ENCODE measurements at places on chromosomes 16 and 17.

DNA sequence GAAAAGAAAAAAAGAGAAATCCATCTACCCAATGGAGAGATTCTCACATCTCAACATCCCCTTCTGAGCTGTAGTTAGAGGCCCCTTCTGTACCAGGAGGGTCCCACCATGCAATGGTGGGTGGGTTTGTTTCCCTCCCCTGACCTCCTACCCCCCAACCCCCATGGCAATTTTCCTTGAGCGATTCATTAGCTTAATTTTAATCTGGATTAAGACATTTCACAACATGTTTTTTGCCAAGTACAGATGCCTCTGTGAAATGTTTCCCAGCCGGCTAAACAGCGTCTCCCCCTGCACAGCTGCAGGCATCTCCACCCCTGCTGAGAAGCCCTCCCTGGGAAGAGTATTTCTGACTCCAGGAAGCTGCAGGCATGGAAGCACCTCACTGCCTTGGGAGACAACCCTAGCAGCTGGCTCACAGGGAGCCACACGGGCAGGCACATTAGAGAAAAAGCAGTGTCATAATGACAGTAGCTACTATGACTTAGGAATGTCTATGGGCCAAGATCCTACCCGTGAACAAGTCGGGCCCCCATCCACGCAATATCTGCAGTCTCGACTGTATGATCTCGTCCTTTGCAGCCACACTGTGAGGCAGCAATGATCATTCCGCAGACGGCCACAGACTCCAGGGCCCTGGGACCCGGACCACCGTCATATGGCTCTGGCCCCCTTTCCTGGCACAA is 117.3 kb downstream of the ADCY9 start:
- DNase-seq: no peak

DNA sequence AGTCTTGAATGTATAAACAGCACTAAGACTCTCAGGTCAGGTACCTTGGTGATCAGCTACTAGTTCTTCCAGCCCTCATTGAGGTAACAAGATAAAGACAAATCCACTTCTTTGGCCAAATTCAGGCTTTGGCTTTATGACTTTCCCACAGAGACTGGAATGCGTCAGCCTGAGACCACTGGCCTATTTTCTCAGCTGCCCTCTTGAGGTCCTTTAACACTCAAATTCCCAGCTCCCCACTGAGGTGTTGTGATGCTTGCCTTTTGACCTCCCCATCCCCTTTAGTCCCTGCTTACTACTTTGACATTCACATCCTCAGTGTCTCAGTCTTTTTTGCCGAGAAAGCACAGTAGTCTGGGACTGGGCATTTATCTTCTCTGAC is 10.6 kb downstream of the TNFAIP1 start:
- no peak for DNase-seq

DNA sequence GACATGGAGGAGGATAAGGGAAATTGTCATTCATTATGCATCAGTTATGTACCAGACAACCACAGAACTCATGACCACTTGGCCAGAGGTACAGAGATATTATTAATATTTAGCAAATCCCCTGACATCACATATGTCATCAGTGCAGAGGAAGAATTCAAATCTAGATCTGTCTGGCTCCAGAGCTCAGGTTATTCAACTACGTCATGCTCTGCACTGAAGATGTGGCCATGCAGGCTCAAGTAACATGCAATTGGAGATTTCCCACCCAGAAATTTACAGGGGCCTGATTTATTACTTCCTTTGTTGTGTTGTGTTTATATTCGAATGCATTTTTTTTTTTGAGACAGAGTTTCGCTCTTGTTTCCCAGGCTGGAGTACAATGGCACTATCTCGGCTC is 224.3 kb downstream of the HS3ST4 start:
- no peak for DNase-seq

DNA sequence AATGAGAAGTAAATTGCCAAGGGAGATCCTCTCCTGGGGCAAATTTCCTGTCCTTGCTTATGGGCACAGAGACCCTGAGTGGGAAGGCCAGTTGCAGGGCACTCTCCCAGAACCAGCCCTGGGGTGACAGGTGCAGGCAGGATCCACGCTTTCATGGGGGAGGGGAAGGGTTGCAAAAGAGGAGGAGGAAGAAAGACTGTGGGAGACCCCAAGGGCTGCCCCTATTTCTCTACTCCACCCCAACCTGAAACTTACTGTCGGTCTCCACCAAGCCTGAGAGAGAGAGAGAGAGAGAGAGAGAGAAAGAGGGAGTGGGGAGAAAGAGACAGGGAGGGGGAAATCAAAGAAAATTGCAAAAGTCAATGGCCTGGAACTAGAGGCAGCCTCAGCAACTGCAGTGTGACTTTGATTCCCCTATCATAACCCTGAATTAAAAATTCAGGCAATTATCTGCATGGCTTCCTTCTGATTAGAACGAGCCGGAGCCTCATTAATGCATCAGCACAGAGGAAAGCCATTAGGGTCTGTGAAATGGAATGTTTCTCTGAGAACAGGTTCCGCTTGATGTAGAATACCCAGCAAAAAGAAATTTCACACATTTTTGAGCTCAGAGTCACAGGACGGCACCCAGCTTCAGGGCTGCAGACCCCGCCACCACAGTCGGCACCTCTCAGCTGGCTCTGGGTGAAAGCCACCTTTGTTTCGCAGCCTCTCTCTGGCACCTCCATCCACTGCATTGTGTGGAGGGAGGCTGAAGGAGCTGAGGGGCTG is 45.1 kb upstream of the HNF1B start:
- DNase-seq: no peak

GRCh38 chr17:58315281-58315711 is 13.3 kb downstream of the TSPOAP1 start:
- no peak for DNase-seq

DNA sequence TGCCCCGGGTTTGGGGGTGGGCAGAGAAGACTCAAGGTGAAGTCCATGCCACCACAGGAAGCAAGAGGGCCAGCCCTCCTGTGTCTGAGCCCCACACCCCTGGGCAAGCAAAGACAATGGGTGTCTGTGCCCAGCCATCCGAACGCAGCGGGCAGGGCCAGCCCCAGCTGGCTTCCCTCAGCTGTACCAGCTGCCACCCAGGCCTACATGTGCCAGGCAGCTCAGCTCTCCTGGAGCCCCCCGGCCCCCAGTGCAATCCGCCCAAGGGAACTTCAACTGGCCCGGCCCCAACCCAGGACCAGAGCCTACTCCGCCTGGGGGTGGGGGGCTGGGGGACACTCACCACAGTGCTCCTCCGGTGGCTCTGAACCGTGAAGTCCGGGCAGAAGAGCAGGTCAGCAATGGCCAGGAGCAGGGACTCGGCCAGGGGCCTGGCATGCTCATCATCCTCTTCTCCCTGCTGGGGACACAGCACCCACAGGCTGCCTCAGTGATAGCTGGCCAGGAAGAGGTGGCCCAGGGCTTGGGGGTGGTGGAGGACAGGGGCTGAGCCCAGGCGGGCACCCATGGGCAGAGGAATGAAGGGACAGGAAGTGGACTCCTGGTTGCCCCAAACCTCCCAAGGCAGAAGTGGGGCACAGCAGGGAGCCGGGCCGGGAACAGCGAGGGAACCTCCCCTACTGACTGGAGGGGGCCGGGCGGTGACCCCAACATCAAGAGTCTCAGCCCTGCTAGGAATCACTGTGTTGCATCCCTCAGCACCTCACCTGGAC is 9.8 kb downstream of the HID1 start:
- DNase-seq: no peak

DNA sequence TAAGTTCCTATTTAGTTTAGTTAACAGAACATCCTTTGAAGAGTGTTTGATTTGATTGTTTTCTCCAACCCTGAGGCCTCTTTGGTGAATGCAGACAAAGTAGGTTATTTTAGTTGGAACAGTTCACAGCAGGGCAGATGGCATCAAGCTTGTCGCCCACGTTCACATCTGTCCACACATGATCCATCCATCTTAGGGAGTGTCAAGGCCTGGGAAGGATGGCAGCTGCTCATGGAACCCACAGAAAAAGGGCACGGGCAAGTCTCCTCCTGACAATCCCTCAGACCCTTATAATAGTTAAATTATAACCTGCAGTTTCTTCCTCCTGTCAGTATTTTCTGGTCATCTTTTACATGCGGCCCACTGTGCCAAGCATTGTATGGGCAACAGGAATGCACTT is 60.2 kb downstream of the KNOP1 start:
- DNase-seq: no peak

- DNase-seq: no peak
Observed at GRCh38 chr16:66523861-66524354, 26.0 kb downstream of the TK2 start.

- no peak for DNase-seq
Observed at GRCh38 chr17:44324092-44324570, 492 bp downstream of the SLC25A39 start.

GRCh38 chr16:75614066-75614897 is 8.8 kb downstream of the ADAT1 start:
- DNase-seq: no peak

DNA sequence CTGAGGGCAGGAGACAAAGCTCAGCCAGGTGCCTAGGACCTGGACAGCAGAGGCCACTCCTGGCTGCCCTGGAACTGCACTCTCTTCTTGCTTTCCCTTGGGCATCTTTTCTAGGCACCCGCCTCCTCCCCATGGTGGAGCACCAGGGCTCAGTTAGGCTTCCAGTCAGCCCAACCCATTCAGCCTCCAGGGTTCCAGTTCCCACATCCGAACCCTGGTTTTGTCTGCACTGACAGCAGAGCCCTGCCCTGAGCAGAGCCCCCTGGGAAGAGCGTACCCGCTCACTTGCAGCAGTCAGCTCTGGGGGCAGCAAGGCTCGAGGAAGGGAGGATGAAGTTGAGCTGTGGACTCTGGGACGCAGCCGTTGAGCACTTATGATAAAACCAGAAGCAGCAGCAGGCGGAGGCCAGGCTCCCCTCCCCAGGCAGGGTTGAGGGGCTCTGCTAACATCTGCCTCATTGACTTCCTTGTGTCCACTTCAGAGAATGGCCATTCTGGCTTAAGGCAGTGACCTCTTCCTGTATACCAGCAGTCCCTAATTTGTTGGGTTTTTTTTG is 213.2 kb downstream of the NTN1 start:
- no peak for DNase-seq

DNA sequence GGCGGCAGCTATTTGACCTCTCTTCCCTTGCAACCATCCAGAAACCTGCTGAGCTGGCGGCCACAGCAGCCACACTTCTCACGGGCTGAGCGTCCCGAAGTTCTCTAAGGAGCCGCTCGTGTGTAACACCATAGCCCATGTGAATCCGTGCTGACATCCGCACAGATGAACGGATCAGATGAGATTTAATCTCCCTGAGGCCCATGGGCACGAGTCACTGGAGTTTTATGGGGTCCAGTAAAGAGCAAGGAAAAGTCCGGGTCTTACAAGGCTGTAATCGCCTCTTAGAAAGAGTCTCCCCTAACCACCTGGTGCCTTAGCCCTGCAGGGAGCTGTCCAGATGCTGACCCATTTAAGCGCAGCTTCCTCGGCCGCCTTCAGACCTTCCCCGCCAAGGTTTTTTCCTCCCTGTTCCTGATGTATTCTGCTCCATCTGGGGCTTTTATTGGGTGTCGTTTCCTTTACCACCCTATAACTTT is 5.5 kb upstream of the CACNG5 start:
- DNase-seq: peak; percentile 59

DNA sequence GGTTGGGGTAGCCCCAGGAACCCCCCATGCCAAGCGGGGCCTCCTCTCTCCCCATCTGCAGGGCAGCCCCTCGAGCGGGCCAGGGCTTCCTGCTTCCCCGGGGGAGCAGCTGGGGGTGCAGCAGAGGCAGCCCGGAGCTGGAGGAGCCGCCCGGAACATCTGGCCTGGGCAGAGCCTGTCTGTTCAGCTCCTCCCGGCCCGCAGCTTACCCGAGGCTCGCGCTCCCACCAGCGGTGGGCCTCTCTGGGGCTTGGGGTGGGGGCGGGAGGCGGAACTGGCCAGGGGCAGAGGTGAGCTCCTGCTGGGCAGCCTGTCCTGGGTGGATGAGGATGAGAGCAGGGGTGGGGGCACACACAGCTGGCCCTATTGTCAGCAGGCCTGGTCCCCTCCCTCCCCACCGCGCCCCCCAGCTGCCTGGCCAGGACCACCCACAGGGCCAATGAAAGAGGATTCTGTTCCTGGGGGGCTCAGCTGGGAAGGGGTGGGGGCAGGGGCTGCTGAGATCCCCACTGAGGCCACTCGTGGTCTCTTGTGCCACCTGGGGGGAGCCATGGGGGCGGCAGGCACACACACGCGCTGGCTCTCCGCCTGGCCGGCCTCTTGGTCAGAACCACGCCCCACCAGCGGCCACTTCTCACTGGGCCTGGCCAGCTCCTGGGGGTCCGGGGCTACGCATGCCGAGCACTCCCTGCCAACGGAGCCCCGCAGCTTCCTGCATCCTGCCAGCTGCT is 34.7 kb downstream of the BAHCC1 start:
- no peak for DNase-seq

GRCh38 chr17:3002538-3003295 is 60.7 kb downstream of the OR1D5 start:
- no peak for DNase-seq

DNA sequence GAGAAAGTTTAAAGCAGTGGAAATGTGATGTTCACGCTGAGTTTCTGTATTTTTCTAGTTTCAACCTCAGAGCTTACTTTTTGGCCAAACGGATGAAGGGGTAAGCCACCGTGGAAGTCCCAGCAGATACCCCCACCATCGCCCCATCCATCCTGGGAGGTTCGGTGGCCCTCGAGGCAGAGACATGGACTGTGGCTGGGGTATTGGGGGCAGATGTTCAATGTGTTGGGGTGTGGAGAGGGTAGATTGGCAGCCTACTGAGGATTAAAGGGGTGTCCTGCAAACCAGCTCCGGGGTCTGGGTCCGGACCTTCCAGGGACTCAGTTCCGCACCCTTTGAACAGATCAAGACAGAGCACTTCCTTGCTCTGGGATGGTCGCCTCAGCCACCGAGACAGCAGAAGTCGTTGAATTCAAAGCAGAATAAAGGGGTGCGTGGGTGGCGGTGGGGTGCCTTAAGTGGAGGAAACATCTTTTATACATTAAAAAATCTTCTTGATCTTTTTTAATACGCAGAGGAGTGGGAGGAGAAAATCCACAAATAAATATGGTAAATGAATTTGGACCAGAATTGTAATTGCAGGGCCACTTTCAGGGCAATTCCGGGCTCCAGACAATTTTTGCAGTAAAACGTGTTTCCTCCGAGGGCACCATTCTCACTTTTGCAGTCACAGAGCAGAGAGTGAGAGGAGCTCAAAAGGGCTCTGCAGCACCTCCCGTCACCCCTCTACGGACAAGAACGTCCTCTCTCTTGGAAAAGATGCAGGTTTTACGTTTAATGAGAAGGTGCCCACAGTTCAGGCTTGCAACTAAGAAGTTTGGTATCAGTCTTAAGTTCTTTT is 8.2 kb upstream of the CBX8 start:
- DNase-seq: no peak

GRCh38 chr16:75555213-75555706 is 792 bp downstream of the TMEM231 start:
- peak; percentile 80 for DNase-seq

DNA sequence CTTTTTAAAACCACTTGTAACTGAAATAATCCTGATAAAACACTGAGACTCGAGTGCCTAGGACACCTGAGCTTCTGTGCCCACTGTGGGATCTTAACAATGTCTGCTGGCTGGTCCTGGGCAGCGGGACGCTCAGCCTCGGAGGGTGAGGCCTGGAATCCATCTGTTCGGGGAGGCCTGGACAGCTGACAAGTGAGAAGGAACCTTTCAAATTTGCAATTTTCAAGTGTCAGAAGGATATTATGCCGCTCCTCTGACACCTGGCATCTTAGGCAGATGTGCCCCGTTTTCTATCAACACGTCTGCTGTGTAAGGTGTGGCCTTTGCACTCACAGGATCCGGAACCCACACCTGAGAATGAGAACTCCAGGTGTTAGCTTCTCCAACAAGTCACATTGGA is 33.1 kb upstream of the C16orf78 start:
- DNase-seq: no peak

Data from HAP-1 (cell line).